ENCODE measurements at places on chromosomes 1 and 21. TPM values are rescaled to one million over a fixed set of nuclear protein-coding genes. Genes with fewer than 3 reads are reported as not detected.

Gene G0S2
- total RNA-seq = 0.47 TPM

Gene CD1E
- not detected for total RNA-seq

Gene PARS2
- total RNA-seq = 3.9 TPM

Gene PLA2G2F
- total RNA-seq = not detected

Gene GSTM1
- total RNA-seq = not detected

Gene RNF186
- not detected for total RNA-seq

Gene MAP1LC3C
- total RNA-seq = not detected

Gene WASF2
- 148 TPM for total RNA-seq

DNA sequence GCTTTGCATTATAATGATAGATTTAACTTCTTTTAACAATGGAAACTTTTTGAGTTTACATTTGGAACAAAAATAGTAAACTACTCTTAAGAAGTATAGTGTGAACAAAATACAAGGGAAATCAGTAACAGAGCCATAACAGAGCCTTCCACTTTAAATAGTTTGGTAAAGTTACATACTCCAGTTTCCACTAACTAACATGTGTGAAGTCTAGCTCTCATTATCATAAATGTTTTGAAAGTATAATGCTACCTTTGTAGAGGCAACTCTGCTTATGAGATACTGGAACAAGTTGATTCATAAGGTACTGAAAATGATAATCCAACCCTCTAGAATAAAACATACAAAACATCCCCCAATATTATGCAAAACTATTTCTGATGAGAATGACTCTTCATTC lies 1155.1 kb upstream of the ADGRL2 start:
- no peak for DNase-seq

- DNase-seq = no peak
Measured at GRCh38 chr1:7235871-7236517, 450.7 kb downstream of the CAMTA1 start.

DNA sequence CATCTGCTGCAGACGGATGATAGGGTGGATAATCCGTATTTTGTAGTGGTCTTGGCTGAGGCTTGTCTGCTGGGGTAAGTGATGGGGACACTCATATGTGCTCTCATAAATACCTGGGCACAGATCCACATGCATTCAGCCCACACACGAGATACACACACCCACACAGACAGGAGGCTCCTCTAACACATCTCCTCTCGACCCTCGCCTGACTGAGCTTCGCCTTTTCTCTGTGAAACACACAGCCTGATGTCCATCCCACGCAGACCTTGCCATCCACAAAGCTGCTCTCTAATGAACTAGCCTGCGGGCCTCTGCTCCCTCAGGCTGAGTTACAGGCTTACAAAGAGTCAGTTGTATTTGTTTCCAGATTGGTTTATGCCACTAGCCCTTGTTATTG lies 96.3 kb upstream of the CSF3R start:
- no peak for DNase-seq

GRCh38 chr1:200877839-200878551 lies 5.2 kb downstream of the GPR25 start:
- no peak for DNase-seq

GRCh38 chr1:37672136-37672870 lies 20.0 kb upstream of the CDCA8 start:
- no peak for DNase-seq

DNA sequence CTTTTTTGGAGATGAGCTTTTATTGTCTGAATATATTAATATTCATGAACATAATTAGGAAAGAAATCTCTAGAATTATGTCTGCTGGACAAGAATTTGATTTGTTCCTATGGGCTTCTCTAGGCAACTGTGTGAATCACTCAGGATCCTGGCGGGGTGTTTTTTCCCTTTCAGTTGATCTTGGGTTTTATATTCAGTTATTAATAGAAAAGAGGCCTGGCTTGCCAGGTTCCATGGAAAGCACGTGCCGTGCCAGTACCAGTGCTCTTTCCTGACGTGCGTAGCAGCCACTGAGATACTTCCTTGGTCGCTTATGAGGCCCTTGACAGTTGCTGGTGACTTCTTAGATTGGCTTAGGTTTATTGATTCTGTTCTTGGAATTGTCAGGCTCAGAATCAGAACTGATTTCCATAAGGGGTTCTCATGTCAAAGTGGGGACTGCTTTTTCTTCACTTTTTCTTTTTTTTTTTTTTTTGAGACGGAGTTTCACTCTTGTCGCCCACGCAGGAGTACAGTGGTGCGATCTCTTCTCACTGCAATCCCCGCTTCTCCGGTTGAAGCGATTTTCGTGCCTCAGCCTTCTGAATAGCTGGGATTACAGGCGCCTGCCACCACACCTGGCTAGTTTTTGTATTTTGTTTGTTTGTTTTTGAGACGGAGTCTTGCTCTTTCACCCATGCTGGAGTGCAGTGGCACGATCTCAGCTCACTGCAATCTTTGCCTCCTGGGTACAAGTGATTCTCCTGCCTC lies 48.7 kb upstream of the KIF1B start:
- no peak for DNase-seq

DNA sequence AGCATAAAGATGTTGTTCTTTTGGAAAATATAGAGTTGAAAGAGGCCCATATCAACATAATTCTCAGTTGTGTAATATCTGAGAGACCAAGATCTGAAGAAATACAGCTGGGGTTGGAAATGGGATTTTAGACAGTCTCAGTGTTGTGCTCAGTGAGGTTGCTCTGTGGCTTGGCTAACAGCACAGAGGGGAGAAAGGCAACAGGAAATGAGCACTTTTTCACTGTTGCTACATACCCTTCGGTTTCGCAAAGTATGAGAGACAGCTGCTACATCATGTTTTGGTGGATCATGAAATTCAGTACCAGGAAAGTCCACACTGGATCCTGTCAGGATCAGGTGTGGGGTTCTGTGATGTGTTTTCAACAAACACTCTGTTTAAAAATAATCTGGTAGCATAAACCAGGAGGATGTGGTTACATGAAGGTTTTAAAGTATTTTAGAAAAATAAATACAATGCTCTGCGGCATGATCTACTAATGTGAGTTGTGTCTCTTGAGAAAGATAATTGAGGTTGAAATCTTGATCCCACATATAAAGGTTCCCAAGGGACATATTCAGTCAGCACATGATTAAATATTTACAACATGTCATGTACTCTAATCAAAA lies 7.0 kb upstream of the GPR88 start:
- no peak for DNase-seq

DNA sequence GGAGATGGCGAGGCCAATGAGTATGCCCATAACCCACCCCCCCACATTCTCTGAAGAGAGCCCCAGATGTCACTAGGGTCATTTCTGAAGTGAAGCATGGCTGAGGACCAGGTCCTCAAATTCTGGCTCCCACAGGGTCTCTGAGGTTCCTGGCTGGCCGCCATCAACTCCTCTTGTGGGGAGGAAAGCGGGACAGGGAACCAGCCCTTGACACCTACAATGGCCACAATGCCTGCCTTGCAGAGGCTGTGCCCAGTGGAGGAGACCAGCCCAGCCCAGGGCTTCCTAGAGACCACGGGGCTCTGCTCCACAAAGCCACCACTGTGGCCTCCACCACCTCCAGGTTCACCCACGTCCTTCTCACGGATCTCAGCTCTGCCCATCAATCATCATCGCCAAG lies 120.1 kb upstream of the ARHGEF16 start:
- DNase-seq = no peak

DNA sequence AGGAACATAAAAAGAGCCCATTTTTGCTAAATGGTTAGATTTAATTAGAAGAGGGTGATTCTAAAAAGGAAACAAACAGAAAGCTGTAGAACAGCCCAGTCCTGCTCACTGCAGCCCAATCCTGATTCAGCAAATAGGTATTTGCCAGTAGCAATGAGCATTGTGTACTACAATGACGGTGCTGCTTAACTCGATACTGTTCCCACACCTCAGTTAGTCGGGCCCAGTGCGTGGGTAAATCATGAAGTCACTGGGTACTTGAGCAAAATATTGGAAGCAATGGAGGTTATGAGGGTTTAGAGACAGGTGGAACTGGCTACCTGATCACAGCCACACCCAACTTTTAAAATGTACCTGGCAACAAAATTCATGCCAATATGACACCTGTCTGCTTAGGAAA lies 101.5 kb upstream of the ADGRL2 start:
- DNase-seq = no peak

- DNase-seq = no peak
Measured at GRCh38 chr21:31455506-31455905, 111.4 kb upstream of the TIAM1 start.

- DNase-seq = no peak
Measured at GRCh38 chr1:184416481-184416880, 29.7 kb downstream of the C1orf21 start.

DNA sequence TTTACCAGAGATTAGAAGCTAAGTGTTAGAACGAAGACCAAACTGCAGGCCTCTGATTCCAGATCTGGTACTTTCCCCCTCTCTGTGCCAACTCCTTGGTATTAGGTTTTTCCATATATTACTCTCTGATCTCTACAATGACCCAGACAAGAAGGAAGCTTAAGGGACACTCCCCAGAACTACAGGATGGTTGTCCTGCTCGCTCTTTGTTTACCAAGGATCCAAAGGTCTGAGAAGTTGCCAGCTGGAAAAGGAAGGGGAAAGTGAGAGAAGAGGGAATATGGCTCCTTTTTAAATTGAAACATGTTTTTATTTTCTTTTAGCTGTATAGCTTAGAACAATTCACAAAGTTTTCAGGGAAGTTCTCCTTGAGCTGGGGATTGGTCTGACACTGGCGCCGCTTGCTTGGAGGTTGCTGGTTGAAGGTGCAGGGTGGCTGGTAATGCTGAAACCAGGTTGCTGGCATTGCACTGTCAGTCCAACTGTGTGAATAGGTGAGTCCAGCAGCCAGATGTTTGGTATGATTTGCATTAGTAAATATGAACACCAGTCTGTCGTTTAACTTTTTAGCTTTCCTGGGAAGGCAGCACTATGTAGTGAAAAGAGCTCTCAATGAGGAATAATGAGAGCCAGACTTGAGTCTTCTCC lies 89.3 kb downstream of the NOS1AP start:
- no peak for DNase-seq

DNA sequence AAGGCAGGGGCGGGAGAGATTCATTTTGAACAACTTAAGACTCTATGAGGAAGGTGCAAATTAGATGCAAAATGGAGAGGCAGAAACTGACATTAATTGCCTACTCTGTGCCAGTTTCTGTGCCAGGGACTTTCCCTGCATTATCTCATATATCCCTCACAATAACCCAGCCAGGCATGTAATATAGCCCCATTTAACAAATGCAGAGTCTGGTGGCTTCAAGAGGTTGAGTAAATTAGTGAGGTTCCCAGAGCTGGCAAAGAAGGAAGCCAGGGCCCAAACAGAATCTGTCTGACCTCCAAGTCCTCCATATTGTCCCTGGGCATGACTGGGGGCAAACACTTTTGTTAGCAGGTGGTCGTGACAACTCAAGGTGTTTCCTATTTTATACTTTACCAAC lies 199.8 kb downstream of the ASTN1 start:
- DNase-seq = no peak

DNA sequence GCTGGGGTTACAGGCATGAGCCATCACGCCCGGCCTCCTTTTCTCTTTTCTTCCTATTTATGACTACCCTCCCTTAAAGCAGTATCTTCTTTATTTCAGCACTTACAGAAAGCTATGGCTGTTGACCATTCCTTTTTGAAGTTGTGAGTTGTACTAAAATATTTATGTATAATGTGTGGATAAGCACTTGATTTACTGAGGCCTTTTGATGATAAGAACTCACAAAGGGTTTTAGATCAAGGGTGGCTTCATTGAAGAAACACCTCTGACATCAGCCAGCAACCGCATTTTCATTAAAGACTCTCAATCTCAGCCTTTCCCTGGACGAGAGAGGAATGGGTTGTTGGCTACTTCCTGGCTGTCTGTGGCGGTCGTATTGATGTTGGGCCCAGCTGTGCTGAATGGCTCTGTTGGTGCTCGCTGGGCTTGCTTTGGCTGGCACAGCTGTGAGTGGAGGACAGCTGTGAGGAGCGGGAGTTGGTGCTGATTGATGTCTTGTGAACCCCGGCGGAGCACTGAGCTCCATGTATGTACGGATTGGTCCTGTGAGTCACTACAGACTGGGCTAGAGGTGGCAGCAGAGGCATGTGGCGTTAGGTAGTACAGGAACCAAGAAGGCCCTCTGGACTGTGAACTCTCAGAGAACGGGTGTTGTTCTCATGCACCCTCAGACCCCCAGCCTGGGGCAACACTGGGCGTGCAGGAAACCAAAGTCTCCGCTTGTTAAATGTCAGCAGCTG lies 208.8 kb downstream of the KIF26B start:
- DNase-seq = no peak
